ENCODE measurements at places on chromosomes 12 and 14.

GRCh38 chr12:121669521-121669900, at the start of gene MORN3:
Gene MORN3 (minus strand): TSS chr12:121669654. CDS start chr12:121669483, 171 bp downstream.
- no peak for DNase-seq

GRCh38 chr14:19902409-19902808, 18.0 kb upstream of the OR4K5 start:
- DNase-seq, result no peak

GRCh38 chr14:89750281-89750755, 204.2 kb downstream of the EFCAB11 start:
- DNase-seq, result no peak

DNA sequence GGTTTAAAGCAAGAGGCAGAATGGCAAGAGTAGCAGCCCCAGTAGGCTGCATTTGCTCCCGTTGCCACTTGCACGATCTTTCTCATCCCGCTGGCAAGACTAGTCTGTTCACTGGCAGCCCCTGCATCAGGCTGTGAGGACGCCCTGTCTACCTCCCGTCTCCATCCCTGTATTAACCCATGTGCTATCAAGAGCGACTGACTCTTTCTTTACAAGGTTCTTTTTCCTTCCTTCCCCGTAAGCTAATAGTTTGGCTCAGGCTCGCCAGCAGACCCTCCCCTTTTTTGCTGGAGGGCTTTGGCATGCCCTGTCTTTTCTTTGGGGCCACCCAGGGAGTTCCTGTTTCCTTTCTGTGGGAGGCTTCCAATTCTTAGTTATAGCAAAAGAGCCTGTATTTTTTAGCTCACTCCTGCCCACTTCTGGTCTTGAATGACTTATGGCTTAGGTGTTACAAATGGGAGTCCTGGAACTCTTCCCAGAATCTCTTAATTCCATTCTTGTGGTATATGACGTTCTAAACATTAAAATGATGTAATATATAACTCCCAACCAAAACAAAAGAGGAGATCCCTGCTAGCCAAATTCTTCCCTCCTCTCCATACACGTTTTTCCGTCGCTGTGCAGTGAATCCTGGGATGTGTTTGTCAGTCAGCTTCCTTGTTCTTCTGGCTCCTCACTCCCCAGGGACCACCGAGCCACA, 149.0 kb downstream of the PRKCH start:
- DNase-seq, result no peak

- DNase-seq, result no peak
These were observed 98.6 kb downstream of the SCARB1 start for GRCh38 chr12:124764870-124765580.

DNA sequence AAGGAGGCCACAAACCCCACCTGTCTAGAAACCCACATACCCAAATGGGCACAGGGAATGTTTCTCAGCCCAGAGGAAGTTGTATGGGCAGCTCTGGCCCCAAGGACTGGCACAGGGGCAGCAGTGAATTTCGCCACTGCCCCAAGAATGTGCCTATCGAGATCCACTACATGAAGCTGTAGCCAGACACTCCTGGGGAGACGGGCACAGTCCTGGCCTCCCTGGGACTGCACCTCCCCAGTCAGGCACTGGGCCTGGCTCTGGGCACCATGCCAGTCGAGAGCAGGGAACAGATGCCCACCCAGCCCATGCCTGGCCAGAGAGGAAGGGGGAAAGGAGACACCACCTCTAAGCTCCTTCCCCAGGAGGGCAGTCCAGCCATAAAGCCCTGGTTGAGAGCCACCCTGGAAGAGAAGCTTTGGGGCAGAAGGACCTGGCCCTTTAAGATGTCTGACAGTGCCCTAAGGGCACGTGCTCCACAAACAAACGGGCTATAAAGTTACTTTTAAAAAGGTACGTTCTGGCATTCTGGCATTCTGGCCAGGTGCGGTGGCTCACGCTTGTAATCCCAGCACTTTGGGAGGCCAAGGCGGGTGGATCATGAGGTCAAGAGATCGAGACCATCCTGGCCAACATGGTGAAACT, 8.4 kb downstream of the ADCY6 start:
- DNase-seq, result no peak

GRCh38 chr14:104333646-104334423, 195.4 kb downstream of the KIF26A start:
- no peak for DNase-seq

GRCh38 chr14:22848351-22849164, 12.2 kb downstream of the MMP14 start:
- no peak for DNase-seq

DNA sequence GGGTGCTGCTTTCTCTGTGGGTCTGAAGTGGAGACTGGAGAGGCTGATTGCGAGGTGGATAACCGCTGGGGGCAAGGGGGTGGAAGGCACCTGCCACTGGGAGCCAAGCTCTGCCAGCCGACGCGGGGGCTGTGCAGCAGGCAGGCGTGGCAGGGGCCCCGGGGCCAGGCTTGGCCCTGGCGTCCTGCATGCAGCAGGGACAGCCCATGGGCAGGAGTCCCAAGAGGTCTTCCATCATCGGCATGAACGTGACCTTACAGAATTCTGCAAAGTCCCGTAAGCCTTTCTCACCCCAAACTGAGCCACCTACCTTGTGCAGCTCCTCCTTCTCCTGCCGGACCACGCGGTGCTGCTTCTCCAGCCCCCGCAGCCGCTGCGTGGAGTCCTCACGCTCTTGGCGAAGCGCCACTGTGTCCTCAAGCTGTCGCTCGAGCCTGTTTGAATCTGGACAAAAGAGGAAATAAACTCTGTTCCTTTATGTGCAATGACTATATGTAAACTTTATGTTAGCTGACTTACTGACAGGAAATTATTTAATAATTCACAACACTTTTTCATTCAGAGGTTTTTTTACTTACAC, 51.3 kb downstream of the AMN start:
- no peak for DNase-seq

DNA sequence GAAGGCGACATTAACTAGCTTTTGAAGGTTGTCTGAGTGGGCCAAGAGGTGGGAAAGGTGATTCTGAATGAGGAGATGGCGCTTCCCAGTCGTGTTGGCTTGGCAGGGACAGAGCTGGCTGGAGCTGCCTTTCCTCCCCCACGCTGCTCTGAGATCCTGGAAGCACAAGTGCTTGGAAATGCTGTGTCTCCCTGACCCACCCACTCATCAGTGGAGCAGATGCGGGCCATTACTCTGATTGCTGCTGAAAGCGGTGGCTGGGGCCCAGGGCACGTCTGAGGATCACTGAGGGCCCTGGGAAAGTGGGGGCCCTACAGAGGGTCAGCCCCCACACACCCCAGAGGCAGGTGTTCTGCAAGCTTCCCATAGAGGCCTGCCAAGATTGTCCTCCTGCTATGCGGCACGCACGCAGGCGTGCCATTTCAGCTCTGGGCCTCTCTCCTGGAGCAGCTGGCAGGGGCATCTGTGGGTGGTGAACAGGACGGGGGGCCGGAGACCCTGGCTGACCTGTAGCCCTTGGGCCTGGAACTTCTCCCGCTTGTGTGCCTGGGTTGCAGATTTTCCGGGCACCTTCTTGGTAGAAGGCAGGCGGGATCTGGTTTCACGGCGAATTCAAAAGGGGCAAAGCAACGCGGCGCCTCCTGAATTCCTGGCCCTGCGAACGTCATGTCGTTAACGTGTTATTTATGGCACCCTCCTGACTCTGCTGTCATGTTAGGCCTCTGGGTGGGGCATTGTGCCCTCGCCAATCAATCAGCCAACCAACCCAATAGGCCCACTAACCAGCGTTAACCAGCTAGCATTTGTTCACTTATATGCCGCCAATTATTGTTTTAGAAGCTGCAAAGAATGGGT, 133.8 kb upstream of the TBX3 start:
- DNase-seq, result no peak

DNA sequence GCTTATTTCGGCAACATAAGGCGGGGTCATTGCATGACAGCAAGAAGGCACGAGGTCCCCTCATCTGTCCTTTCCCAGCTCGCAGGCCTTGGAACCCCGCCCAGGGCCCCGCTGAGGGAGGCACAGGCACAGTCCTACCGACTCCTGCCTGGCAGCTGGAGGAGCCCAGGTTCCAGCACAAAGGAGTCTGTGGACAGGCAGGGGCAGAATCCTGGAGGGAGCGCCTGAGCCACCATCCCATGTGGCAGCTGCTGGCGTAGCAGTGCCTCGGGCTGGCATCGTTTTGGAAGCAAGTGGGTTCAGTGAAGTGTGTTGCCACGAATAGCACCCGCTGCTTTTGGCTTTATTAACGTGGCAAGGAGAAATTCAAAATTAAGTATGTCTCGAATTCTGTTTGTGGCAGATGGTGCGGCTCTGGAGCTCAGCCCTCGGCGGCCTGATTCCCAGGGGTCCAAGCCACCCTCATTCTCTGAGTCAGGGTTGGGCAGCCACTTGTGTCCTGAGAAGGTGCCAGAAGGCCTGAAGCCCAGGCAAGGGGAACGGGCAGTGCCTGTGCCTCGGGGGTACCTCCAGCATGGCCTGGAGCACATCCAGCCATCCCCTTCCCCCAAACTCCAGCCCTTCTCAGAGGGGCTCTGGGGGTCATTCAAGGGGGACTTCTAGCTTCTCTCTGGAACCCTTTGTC, 35.9 kb downstream of the SLC8B1 start:
- DNase-seq, result no peak

DNA sequence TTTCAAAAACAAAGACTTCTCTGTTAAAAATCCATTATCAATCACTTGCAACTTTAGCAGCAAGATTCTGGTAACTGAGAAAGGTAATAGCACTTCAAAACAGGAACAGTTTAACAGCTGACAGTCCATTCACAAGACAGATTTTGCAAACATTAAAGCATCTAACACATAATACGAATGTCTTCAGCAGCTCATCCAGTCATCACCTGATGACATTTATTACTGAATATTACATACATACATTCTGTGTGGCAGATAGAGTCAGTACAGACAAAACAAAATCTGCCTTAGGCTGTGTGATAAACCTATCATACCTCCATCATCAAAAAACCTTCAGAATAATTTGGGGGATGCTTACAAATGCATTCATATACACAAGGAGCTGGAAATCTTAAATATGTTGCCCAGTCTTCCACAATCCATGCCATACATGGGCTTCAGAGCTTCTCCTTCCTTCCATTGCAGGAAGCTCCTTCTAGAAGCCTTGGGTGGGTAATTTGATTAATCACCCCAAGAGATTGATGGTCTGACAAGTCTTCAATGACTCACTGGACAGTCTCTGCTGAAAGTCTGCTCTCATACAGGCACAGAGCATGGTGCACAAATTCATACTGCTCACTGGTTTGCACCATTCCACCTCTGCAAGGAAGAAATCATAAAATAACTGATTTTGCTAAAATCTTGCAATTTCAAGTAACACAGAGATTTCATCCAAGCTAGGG, 1.6 kb upstream of the PTPRB start:
- no peak for DNase-seq

- no peak for DNase-seq
These were observed 2.1 kb downstream of the NOXRED1 start for GRCh38 chr14:77421201-77421600.

DNA sequence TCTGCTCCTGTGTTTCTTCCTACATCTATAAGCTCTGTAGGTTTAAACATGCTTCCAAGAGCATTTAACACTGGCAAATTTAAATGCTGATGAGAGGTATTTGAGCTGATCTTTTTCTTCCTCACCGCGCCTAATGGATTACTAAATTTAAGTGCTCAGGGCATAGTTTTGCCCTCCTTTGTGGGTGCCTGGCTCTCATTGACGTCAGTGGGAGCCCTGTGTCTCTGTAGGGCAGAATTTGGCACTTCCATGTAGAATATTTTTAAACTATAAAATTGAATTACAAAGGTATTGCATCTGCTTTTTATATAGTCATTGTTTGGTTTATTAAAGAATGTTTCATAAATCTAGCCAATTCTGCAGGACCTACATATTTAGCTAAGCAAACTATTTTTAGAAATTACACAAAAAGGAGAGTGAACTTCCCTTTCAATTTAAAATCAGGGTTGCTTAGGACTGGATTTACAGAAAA, 444.8 kb downstream of the AEBP2 start:
- no peak for DNase-seq

DNA sequence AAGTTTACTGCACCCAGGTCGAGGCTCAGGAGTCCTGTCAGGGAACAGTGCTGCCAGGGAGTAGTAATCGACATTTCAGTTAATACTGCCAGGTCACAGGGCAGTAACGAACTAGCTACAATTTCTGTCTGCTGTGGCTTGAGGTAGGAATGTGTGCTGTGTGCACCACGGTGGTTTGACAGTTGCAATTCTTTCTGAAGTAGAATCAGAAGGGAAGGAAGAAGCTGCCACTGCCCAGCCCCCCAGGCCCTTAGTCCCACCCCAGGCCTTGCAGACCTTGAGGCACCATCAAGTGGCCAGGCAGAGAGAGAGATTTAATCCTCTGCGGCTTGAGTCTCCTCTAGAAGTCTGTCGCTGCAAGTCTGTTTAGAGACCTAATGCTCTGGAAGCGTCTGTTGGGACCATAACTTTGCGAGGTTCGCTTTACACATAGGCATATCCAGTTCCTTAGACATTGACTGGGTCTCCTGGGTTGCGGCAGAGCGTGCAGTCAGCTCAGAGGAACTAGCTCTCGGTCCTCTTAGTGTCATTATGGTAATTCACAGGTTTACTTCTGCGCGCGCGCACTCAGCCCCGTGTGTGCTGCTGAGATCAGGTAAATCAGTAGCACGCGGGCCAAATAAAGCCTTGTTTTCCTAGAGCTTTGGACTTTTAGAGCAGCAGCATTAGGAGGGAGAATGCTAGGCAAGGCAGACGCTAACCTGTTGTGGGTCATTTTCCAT, 9.8 kb downstream of the NKX2-1 start:
- no peak for DNase-seq

DNA sequence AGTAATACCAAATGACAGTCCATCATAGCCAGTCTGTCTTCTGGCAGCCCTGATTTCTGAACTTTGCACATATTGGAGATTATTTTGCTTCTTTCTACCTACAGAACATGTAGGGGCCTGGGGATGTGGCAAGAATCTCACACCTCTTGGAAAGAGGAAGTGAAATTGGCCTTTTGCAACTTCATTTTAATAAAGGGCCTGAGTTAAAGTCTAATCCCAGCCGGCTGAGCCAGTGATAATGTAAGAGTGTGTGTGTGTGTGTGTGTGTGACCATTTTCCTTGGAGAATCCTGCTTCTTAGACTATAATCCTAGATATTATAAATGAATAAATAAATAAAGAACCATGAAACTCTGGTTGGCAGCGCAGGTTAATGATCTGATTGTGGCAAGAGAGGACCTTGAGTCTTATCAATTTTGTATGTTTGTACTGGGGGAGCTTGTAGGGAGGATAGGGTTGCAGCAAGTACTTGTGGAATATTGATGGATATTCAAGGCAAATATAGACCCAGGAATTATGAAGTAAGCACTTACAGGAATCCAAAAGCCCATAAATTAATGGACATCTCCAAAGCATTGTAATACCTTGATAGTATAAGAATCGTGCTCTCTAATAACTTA, 233.2 kb upstream of the AMIGO2 start:
- no peak for DNase-seq

DNA sequence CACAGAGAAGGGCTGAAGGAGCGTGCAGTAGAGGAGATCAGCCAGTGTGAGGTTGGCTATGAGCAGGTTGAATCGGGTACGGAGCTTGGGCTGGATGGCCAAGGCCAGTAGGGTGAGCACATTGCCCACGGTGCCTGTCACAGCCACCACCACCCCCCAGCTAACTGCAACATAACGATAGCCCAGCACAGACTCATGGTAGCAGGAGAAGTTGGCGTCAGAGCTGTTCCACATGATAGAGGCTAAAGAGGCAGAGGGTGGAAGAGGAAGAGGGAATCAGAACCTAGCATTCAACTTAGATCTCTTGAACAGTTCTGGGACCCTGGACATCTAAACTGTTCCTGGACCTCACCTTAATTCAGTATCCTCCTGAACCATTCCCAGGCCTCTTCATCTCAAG, 668 bp downstream of the GPR84 start:
- DNase-seq, result no peak
